Kasumi-1 (cell line): ENCODE measurements at places on chromosomes 7 and 10.
A peak's percentile ranks its signal among the peaks of the same experiment; 100 is the strongest.

DNA sequence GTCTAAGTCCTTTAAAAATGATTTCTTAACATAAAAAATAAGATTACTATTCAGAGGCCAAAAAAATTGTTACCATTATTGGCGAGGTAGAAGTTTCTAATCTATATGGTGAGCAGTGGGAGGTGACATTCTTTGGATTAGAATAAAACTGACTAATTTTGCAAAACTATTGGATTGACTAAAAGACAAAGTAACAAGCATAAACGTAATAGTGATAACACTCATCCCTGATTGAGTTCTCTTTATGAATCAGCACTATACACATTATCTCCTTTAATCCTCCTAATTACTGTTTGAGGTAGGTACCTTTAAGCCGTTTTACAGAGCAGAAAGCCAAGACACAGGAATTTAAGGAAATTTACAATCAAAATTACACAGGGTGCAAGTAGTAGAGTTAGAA, 139.2 kb upstream of the NRP1 start:
- DNase-seq: no peak

DNA sequence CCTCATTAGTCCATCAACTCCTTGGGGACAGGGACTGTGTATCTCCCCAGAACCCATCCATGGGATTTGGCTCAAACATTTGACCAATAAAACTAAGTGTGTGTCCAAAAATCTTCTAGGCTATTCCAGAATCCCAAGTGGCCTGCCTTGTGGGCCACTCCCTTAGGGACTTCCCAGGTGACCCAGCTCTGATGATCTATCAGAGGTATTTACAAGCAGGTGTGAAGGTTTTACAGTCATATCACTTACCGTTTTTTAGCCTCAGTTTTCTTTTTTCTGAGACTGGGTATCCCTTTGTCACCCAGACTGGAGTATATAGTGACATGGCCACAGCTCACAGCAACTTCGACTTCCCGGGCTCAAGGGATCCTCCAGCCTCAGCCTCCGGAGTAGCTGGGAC, 64.4 kb downstream of the PIP4K2A start:
- no peak for DNase-seq

GRCh38 chr7:69617364-69617763, 19.1 kb downstream of the AUTS2 start:
- no peak for DNase-seq

GRCh38 chr10:50416181-50416824, 165.0 kb upstream of the ASAH2 start:
- peak; percentile 10 for DNase-seq

DNA sequence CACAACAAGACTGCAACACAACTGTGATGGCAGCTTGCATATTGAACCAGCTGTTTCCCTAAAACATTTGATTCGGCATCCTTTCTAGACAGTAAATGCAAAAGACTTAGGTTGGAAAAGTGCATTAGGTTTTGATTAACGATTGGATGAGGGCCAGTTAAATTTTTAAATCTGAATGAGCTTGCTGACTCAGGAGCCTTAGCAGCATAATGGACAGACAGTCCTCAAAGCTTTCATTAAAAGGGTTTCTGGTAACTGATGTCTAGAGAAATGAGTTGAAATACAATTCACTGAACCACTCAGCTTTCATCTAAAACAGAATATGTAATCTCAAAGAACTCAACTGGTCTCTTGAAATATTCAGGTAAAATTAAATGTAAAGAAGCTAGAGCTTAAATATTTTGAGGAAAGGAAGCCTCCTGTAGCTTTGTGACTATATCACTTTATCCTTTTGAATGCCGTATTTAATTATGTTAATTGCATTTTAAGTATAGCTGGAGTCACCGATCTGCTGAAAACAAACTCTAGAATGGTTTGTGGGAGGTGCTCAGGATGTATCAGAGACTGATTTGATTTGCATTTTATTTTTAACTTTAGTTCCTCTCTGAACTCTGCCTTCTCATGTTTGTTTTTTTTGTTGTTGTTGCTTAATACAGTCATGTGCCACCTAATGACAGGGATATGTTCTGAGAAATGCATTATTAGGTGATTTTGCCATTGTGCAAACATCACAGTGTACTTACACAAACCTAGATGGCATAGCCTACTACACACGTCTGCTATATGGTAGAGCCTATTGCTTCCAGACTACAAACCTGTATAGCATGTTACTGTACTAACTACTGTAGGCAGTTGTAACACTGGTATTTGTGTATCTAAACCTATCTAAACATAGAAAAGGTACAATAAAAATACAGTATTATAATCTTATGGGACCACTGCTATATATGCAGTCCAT, 29.2 kb upstream of the ATRNL1 start:
- no peak for DNase-seq

GRCh38 chr10:88954458-88955083, 2.0 kb upstream of the ACTA2 start:
- DNase-seq: no peak

DNA sequence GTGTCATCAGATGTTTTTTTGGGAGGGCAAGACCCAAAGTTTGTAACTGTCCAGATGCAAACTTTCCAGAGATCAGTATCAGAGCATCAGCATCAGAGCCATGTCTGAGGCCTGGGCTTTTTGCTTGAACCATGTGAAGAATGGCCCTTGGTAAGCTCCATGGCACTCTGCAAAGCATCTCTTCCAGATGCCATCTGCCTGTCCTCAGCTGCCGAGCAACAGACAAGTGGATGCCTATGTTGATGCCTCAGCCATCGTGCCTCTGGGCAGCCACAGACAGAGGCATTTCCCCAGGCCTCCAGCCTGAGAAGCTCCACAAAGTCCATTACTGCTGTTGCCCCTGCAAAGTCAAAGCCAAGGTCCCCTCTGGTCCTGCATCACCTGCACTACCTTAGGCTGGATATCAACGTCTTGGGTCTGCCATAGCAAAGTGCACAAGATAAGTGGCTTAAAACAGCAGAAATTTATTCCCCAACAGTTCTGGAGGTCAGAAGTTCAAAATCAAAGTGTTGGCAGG, 670.2 kb upstream of the MKI67 start:
- no peak for DNase-seq

- DNase-seq: no peak
Observed at GRCh38 chr7:102258749-102259107, 27.9 kb upstream of the SH2B2 start.

- DNase-seq: no peak
Observed at GRCh38 chr10:124149189-124150042, 56.0 kb upstream of the CHST15 start.

- no peak for DNase-seq
Observed at GRCh38 chr10:65350611-65351010, 1575.2 kb upstream of the LRRTM3 start.

DNA sequence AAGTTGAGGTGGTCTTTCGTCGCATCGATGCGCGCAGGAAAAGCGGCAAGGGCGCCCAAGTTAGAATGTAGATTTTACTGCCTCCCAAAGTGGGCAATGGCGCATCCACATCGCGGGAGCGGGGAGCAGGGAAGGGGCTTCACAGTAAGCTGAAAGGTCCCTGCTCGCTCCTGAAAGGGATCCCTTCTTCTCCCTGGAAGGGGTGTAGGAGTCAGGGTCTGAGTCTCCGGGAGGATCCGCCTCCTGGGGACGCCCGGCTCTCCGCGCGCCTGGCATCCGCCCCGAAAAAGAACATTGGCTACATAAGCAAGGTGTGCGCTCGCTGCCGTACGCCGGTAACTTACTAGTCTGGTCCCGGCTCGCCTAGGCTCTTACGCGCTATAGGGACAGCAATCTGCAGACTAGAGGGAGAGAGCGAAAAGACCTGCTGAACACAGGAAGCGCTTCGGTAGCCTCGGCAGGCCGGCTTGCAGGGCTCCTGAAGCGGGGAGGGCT, 804 bp downstream of the UNC5B start:
- peak; percentile 73 for DNase-seq

- DNase-seq: no peak
Observed at GRCh38 chr7:158760936-158761335, 56.3 kb upstream of the NCAPG2 start.

DNA sequence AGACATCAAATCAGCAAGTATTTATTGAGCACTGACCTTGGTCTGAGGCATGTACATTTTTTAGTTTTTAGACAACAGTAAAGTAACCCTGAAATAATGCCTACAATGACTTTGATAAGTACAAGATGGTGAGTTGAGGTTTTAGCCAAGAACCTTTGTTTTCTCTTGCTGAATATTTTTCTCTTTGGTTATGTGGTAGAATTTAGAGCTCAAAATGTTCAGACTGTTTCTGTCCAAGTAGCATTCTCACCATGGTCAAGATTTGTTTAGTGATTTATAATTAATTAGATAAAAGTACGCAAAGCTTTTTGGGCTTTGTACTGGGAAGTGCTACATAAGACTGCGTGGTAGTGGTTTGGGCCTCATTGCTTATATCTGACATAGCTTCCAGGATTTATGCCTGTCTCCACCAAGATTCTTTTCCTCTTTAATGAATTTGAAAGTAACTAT, 102.4 kb downstream of the KAT6B start:
- no peak for DNase-seq

GRCh38 chr7:44791278-44792219, 4.9 kb upstream of the PPIA start:
- DNase-seq: no peak

- no peak for DNase-seq
Observed at GRCh38 chr10:1564791-1565190, 172.5 kb downstream of the ADARB2 start.

DNA sequence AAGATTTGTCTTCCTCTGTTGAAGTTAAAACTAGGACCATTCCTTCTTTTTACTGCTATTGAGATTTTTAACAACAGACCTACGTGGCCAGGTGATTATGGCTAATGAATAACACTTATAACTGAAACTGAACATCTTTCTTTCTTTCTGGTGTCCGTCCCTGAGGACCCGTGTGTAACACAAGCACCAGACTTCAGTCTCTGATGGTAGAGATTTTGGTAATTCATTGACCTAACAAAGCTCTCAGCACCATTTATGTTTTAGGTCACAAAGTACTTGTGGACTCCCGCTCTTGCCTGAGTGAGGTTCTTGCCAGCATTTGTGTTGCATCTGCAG, 40.4 kb upstream of the TMEM229A start:
- DNase-seq: no peak

GRCh38 chr7:17912536-17913235, 27.6 kb downstream of the SNX13 start:
- DNase-seq: no peak

DNA sequence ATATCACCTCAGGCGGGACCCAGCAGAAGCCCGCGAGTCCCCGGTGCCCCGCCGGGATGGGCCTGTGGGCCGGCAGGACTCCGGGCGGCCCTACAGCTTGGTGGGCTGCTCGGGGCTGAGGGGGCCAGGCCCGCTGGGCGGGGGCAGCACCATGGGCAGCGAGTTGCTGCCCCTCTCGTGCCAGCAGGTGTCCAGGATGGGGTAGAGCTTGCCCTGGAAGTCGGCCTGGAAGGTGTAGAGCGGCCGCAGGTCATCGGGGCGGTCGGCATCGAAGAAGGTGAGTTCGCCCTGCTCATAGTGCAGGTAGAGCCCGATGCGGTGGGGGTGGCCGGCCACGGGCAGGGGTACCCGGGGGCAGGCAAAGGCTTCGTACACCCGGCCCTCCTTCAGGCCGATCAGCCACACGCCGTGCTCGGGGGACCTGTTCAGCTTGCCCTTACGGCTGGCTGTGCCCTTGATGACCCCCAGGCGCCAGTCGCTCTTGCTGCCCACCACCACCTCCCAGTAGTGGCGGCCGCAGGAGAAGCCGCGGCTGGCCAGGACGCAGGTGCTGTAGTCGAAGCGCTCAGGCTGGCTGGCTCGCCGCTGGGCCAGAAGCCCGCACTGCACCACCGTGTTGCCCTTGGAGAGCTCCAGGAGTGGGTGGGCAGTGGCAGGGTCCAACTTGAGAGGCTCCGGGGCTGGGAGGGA, 4.3 kb upstream of the NSUN5 start:
- no peak for DNase-seq

- DNase-seq: no peak
Observed at GRCh38 chr7:1533255-1533546, 2.7 kb downstream of the MAFK start.

DNA sequence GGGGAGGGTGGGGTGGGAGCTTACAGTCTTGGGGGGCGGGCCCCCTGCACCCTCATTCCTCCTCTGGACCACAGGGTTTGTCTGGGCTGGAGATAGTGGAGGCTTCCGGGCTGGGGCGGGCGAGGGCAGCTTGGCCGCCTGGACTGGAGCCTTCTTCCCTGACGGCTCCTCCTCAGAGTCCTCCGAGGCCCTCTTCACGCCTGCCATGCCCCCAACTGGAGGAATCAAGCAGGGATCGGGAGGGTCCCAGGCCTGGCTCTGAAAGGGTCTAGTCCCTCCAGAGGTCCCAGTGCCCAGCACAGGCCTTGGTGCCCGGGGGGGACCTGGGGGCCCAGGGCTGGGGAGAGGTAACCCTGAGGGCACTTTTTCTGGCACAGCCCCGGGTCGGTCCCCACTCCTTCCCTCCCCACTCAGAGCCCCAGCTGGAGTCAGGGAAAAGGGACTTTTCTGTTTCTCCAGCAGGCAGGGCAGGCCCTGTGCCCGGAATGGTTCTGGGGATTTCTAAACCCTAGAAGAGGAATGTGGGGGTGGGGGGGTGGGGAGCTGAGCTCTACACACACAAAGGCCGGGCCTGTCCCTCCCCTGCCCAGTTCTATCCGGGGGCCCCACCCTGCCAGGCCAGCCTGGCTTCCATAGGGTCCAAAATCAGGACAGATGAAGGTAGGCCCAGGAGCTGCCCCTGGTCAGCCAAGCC, 11.6 kb downstream of the MICALL2 start:
- no peak for DNase-seq

- no peak for DNase-seq
Observed at GRCh38 chr7:107064255-107064654, 19.8 kb downstream of the PRKAR2B start.

DNA sequence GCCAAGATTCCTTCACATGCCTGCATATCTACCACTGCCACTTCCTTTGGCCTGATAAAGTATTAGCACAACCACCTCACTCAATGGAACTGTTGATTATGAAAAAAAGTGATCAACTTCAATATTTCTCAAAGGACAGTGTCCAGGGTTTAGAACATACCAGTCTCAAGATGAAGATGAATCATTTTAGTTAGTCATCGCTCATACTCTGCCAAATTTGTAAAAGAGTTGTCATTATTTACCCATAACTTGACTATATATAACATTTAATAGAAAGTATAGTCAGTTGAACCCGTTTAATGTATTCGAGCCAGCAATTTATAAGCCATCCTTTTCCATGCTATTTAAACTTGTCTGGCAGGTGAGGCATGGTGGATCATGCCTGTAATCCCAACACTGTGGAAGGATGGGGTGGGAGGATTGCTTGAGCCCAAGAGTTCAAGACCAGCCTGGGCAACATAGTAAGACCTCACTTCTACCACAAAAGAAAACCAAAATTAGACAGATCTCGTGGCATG, 33.2 kb downstream of the SPAM1 start:
- no peak for DNase-seq

GRCh38 chr10:75295868-75296441, 60.2 kb upstream of the COMTD1 start:
- DNase-seq: no peak

DNA sequence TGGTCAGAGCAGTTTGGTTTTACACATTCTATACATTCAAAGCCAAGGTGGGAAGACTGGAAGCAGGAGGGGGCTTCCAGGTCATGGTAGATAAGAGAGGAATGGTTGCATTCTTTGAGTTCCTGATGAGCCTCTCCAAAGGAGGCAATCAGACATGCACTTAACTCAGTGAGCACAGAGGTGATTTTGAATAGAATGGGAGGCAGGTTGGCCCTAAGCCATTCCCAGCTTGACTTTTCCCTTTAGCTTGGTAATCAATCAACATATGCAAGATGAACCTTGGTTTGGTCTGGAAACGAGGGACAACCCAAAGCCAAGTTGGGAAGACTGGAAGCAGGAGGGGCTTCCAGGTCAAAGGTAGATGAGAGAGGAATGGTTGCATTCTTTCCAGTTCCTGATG, 31.4 kb downstream of the TCERG1L start:
- DNase-seq: no peak

GRCh38 chr10:32153931-32154330, 97.7 kb upstream of the KIF5B start:
- DNase-seq: no peak
